NCI-H345 (cell line): ENCODE measurements at places on chromosomes 13 and 19.

DNA sequence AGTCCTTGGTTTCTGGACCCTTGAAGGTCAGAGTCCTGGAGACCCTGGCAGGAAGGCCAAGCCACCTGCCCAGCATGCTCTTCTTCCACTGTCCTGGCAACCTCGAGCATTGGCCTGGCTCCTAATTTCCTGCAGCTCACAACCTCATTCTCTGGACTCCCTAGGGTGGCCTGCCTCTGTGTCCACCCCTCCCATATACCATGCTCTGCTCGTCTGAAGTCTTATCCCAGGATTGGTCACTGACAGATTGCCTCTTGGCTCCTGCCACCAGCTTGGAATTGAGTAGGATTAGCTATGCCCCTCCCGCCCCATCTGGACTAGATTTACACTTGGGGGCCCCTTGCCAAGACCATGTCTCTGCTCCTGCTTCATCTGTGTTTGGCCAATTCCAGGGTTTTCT is 17.1 kb upstream of the WASF3 start:
- DNase-seq, result no peak

DNA sequence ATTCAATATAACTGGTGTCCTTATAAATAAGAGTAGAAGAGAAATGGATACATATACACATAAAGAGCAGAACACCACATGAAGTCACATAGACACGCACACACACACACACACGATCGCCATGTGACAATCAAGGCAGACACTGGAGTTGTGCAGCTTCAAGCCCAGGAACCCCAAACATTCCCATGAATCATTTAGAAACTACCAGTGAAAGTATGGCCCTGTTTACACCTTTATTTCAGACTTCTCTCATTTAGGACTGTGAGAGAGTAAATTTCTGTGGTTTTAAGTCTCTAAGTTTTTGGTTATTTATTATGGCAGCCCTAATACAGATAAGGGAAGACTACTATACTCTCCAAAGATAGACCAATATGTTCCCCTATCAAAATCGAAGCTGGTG is 20.4 kb upstream of the TNFSF13B start:
- DNase-seq, result no peak

- no peak for DNase-seq
Measured at GRCh38 chr13:113668491-113668971, 1.5 kb downstream of the GRK1 start.

DNA sequence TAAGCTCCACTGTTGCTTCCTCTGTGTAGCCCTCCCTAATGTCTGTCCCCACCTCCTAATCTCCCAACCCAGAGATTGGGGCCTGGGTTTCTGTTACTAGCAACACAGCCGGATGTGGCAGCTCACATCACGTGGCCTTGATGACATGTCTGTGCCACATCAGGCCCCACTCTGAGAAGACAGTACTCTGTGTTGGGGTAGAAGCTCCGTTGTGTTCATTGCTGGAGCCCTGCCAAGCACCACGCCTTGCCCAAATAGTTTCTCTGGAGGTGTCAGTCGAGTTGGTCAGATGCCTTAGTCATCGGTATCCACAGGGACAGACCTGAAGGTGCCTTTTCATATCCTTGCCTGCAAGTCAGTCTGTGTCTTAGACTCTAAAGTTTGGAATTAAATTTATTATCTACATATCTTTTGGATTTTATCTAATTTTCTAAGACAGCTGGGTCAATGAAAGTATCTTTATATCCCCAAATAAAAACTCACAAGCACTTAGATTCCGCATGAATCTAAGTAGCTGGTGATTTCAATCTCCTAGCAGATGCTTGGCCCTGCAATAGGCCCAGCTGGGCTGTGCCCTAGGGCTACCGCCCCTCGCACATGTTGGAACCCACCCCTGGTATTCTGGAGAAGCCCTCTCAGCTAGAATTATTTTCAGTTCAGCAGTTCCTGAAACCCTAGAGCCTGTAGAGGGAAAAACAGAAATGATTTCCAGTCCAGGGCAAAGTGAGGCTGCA is 204.0 kb upstream of the TSHZ3 start:
- no peak for DNase-seq

GRCh38 chr19:31350033-31350692 is 927 bp upstream of the TSHZ3 start:
- no peak for DNase-seq

GRCh38 chr13:21675095-21675991 is 4.5 kb downstream of the FGF9 start:
- DNase-seq, result peak; percentile 83

DNA sequence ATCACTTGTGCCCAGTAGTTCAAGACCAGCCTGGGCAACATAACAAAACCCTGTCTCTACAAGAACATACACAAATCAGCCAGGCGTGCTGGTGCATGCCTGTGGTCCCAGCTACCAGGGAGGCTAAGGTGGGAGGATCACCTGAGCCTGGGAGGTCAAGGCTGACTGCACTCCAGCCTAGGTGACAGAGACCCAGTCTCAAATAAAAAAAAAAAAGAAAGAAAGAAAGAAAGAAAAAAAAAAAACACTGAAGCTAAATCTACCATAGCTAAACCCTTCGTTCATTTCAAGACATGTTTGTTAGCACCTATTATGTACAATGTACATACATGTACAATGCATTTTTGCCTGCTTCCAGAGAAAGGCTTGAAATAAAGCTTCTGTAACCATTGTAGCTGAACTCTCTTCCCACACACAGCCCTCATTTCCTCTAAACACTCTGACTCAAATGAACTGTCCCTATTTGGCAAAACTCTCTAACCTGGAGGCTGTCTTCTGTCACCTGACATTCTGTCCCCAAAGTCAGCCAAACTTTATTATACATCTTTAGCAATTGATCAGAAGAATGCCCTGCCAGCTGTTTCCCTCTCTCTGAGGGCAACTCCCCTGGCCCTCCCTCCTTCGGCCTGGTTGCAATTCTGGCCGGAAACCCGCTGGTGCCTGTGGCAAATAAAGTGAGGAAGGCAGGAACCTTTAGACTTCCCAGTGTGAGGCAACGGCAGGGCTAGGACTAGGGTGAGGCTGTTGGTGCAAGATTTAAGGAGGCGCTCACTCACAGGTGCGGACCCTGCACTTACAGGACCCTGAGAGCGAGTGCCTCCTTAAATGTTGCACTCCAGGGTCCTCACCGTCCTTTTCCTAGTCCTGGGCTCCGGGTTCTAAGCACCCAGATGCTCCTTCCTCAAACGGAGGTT is 1.8 kb downstream of the ETHE1 start:
- DNase-seq, result no peak

DNA sequence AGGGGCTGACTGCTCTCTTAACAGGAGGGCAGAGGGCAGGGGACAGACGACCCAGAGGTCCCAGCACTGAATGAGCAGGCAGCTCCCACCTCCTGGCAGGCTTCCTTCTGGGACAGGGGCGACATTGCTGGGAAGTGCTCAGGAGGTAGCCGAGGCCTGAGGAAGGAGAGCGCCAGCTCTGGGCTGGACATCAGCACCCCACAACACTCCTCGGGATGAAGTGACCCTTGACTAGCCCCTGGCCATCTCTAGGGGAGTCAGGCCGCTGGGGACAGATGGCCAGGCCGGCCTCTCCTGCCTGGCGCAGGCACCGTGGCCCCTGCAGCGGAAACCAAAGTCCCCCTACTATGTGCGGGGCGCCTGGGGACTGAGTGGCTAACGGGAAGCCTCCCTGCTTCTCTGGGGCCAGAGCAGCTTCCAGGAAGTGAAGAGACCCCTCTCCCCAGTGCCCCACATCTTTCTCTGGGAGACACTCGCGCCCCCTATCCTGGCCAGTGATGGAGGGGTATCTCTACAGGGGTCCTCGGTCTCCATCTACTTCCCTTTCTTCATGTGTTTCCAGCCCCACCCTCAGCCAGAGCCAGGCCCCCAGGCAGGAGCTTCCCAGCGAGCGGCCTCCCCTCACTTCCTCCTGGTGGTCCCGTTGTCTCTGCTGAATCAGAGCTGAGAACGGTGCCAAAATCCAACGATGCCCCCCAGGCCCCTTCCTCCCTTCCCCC is 10.1 kb downstream of the PRR36 start:
- no peak for DNase-seq

DNA sequence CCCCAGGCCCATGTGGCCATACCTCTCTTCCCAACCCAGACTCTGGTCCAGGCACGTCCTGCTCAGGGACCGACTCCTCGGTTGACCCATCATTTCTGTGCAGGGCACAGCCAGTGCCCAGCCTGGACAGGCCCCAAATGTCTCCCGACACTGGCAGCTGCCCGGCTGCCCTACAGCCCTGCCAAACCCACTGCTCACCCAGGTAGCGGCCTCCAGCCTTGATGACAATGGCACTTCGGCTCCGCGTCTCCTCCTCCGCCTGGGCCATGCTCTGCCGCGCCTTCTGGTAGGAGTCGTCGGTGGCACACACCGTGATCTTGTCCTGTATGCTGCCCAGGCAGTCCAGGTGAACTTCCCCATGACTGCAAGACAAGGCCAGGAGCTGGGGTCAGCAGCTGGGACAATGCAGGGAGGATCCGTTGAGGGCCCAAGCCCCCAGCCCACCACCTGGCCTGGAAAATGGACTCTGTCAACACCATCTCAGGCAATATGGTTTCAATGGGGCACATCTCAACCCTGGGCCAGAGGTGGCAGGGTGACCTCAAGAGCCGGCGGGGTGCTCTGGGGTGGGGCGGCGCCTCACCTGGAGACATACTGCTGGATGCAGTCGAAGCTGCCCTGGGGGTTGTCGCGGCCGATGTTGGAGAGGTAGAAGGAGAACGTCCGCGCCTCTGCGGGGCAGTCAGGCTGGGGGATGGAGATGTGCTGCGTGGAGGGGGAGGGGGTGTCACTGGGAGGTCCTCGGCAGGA is 27.5 kb upstream of the ISYNA1 start:
- no peak for DNase-seq

GRCh38 chr13:94595001-94595949 is 677 bp downstream of the TGDS start:
- DNase-seq, result no peak

DNA sequence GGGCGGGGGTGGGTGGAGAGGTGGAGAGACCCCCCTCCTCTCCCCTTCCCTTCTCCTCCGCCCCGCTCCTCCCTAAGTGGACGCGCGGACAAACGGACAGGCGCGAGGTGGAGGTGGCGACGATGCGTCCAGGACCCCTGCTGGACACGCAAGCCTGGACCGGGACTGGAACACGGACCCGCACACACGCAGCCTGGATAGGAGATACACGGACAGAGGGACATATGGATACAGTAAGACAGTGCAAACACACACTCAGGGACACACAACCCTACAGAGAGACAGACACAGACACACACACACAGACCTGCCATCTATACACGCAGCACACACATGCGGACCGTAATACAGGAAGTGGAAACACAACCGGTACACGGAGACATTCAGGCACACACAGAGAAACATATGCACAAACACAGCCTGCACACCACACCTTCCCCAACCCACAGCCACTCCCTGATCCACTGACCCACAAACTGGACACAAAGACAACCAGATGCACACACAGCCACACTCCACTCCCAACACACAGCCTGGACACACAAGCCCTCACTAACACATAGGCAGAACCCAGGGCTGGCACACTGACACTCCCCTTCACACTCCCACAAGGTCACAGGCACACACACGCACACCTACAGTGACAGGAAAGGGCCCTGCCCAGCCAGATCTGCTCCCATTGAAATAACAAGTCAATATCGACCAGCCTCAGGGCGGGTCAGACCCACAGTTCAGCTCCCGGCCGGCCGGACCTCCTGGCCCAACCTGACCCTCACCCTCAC is 696 bp upstream of the ERFL start:
- no peak for DNase-seq

GRCh38 chr13:73190477-73190876 is 131.7 kb downstream of the KLF5 start:
- no peak for DNase-seq

DNA sequence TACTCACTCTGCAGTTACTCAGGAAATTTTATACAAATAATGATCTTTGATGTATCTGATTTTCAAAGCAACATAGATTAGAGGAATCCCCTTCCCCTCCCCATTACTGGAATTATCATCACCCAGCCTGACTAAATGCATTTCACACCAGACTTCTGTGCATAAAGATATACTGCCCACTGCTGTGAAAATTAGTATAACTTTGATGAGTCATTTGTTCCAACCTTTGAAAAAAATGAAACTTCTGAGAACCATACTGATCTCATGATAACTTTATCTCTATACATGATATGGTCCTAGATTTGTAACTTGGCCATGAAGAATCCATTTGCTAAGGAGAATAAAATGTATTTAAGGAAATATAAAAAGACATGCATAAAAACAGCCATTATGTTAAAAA is 63.9 kb downstream of the GPC6 start:
- no peak for DNase-seq

DNA sequence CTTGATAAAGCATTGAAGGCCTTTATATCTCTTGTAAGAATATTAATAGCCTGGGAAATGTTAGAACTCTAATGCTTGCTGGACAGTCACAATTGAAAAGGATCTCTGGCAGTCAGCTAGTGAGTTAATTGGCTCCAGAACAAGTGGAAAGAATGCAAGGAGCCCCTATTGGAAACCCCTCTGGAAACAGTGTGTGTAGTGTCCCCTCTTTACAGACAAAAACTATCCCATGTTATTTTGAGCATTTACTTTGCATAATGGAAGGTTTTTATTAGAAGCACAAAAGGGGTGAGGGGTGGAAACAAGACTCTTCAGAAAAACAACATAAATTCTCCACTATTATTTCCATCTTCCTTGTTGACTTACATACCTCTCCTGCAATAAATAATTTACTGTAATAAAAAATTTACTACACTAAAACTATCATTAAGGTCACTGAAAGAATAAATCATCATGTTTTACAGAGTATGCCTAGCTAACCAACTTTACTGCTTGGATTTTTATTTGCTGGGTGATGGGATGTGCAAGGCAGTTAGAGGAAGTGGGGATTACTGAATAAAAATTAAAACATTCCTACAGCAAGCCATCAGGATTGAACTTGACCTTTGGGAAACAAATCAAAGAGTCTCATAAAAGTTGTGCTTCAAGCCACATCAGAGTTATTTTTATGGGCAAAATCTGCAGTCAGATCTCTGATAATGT is 610.4 kb downstream of the TBC1D4 start:
- DNase-seq, result no peak

GRCh38 chr13:113086031-113086750 is 19.4 kb upstream of the F7 start:
- DNase-seq, result no peak

- no peak for DNase-seq
Measured at GRCh38 chr19:49938662-49939061, 9.4 kb upstream of the NUP62 start.

GRCh38 chr13:79663435-79663834 is 182.5 kb downstream of the NDFIP2 start:
- DNase-seq, result no peak

- no peak for DNase-seq
Measured at GRCh38 chr19:29259867-29260281, 46.9 kb upstream of the UQCRFS1 start.

- peak; percentile 87 for DNase-seq
Measured at GRCh38 chr19:7680606-7681339, at the start of gene TRAPPC5. Gene TRAPPC5 (plus strand): TSS chr19:7680833. CDS start chr19:7682254, 1,421 bp downstream.

- DNase-seq, result no peak
Measured at GRCh38 chr19:39692166-39692565, 12.1 kb upstream of the LGALS14 start.

DNA sequence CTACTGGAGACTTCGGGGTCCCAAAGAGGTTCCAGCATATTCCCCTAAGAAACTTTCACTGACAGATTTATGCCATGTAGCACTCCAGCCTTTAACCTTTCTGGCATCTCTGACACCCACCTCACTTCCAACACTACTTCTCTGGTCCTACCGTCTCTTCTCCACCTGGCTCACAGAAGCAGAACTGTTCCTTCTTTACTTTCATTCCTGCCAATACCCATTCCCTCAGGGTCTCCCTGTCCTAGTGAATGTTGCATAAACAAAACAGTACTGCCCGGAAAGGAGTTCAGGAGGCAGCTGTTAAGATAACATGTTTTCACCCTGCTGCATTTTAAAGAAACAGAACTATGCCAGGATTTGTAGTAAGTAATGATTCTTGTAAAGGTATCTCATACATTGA is 136.0 kb upstream of the MIR17HG start:
- no peak for DNase-seq
